ENCODE measurements at places on chromosomes 12 and 14. TPM values are rescaled to one million over a fixed set of nuclear protein-coding genes. Genes with fewer than 3 reads are reported as not detected.

Gene PRIMA1
- 0.18 TPM for total RNA-seq

- DNase-seq, result no peak
Observed at GRCh38 chr12:72679147-72679757, 407.1 kb downstream of the TRHDE start.

GRCh38 chr14:71056168-71056567, 148.9 kb downstream of the PCNX1 start:
- no peak for DNase-seq

- DNase-seq, result peak; percentile 64
Observed at GRCh38 chr12:19529951-19530636, 90.8 kb downstream of the AEBP2 start.

Gene ASCL1
- not detected for total RNA-seq

Gene ADGRD1
- 0.03 TPM for total RNA-seq

DNA sequence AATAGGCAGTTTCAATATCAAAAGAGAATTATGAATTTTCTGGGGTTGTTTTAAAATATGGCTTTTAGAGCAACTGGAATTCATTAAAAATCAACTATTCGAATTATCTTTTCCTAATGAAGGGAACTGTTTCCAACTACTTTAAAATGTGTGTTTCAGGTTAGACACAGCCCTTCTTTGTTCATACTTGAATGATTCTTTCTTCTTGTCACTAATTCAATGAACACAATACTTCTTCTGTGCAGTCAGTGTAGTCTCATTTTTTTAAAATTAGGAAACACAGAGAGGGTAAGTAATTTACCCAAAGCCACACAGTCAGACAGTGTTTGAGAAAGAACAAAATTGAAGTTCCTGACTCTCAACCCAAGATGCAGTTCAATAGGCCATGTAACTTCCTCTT, 414.0 kb downstream of the CCDC91 start:
- no peak for DNase-seq

DNA sequence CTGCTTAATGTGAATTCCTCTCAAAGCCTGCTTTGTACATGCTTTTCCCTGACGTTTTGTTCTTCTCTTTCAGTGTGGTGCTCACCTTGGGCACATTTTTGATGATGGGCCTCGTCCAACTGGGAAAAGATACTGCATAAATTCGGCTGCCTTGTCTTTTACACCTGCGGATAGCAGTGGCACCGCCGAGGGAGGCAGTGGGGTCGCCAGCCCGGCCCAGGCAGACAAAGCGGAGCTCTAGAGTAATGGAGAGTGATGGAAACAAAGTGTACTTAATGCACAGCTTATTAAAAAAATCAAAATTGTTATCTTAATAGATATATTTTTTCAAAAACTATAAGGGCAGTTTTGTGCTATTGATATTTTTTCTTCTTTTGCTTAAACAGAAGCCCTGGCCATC, 184.6 kb downstream of the MSRB3 start:
- DNase-seq, result no peak

Gene GSKIP
- 36.6 TPM for total RNA-seq
